ENCODE measurements at places on chromosomes 16 and 17.

DNA sequence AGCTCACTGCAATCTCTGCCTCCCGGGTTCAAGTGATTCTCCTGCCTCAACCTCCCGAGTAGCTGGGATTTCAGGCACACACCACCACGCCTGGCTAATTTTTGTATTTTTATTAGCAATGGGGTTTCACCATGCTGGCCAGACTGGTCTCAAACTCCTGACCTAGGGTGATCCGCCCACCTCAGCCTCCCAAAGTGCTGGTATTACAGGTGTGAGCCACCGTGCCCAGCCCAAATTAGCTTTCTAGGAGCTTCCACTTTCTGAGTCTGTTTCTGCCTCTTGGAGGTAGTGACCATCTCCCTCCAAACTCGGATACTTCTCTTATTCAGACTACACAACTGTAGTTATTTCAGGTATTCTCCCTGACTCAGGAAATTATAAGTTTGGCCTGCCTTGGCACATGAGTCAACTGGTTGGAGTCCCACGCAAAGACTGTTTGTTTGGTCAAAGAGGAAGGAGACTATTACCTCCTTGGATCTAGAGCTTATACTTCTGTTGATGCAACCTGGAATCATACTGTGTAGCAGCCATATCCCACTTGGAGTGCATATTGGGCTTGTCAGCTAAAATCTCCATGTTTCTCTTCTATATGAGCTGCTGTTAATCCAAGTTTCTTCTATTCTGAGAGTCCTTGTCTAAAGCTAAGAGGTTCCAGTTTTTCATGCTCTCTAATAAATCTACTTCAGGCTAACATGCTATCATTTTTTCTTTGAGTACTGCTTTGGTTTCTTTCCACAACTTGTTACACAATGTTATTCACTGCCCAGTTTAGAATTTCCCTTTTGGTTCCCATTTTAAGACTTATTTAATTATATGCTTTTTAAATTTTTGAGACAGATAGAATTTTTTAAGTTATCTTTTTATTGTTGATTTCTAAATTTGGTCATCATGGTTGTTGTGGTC is 7.5 kb downstream of the IL4R start:
- no peaks in the 10 kb centered on the region for H3K27me3 ChIP-seq
- H3K4me1 ChIP-seq = peaks cover 57% of the 10 kb centered on the region
- H3K27ac ChIP-seq = peak overlapping the region; percentile 40

DNA sequence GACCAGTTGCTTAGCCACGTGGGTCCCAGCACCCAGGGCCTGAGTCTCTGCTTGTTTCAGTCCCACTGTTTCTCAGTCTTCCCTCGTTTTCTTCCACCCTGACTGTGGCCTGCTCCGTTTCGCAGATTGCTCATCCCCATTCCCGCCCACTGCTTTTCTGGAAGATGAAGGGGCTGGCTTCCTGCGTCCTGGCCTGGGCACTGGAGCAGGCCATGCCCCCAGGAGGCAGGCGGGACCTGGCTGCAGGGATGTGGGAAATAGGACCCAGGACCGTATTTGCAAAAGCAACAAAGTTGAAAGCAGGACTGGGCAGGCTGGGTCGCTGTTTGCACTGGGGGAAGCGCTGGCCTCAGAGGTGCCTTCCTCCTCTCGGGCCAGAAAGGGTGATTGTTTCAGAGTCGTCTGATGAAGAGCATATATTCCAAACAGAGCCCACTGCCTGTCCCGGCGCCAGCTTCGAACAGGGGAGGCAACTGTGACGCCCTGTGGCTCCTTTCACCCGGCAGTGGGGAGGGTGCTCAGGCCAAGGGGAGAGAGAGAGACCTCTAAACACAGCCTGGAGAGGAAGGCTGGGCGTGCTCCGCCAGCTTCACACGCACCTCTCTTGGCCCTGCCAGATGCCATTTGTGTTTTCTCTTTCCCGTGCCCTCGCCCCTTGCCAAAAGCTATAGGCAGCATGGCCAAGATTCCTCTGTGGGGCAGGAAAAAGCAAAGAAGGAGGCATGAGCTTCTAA is 108.6 kb downstream of the CMIP start:
- no peaks in the 10 kb centered on the region for H3K27me3 ChIP-seq
- H3K27ac ChIP-seq = peak overlapping the region; percentile 42
- no peak overlapping the region for H3K4me3 ChIP-seq
- no peak for DNase-seq

DNA sequence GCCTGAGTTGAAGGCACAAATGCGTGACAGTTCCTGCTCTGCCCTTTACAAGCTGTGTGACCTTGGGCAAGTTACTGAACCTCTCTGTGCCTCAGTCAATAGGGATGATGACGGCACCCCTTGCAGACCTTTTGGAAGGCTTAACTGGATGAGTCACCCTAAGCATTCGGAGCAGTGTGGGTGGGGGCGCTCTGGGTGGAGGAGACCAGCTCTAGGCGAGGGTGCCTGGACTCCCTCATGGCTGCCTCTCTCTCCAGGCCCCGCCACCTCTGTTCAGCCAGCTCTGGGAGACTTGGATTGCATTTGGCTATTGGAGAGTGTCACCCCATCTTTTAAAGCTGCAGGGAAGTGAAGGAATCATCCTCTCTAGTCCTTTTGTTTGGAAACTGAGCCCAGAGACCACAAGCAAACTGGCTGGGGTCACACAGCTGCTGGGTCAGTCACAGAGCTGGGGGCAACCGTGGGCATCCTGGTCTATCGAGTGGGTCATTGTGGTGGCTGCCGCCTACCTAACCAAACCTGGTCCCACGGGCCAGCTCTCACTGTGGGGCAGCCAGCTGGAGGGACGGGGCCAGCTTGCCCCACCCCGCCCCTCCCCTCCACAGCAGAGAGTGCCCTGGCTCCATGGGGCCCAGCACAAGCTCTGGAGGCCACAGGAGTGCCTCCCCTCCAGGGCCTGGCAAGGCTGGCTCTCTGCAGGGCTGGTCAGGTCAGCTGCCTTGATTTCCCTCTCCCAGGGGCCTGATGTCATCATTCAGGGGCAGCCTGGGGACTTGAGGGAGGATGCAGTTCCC is 20.2 kb upstream of the GSE1 start:
- no peak overlapping the region for H3K27ac ChIP-seq
- H3K27me3 ChIP-seq = no peaks in the 10 kb centered on the region
- H3K36me3 ChIP-seq = no peaks in the 10 kb centered on the region
- H3K4me1 ChIP-seq = no peaks in the 10 kb centered on the region
- no peak for DNase-seq
- H3K4me3 ChIP-seq = no peak overlapping the region

DNA sequence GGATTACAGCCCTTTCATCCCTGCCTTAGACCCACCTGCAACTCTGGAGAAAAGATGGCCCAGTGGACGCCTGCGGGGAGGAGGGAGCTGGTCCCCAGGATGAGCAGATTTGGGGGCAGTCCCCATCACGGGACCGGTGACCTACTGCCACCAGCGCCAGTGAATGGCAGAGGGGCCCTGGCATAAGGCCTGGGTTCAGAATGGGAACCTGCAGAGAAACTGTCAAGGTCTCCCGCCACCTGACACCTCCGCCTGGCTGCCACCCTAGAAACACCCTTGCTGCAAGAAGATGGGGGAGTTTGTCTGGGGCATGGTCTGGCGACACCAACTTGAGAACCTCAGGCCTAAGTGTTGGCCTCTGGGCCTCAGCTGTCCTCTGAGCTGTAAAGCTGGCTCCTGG is 335.7 kb downstream of the SEC14L1 start:
- H3K36me3 ChIP-seq = no peaks in the 10 kb centered on the region
- H3K27ac ChIP-seq = peak overlapping the region; percentile 76
- H3K4me1 ChIP-seq = peaks cover 71% of the 10 kb centered on the region
- no peak overlapping the region for H3K4me3 ChIP-seq

DNA sequence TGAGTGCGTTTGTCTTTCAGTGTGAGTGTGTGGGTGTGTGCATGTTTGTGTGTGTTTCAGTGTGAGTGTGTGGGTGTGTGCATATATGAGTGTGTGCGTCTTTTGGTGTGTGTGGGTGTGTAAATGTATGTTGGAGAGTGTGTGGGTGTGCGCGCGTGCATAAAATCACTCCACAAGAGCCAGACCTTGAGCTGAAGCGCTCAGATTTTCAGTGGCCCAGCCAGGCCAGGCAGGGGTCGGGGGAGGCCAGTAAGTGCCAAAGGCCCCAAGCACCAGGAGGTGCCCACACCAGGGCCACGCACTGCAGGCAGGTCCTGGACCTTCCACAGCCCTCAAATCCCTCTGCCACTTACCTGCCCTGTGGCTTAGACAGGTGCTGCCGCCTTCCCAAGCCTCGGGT is 184.0 kb downstream of the SOX9 start:
- no peaks in the 10 kb centered on the region for H3K36me3 ChIP-seq
- H3K27ac ChIP-seq = no peak overlapping the region
- no peak overlapping the region for H3K4me3 ChIP-seq
- no peaks in the 10 kb centered on the region for H3K27me3 ChIP-seq
- DNase-seq = no peak

GRCh38 chr16:89746043-89746442 is 24.7 kb downstream of the ZNF276 start:
- no peak overlapping the region for H3K27ac ChIP-seq
- no peak overlapping the region for H3K4me3 ChIP-seq
- DNase-seq = no peak

- no peaks in the 10 kb centered on the region for H3K4me1 ChIP-seq
- no peak overlapping the region for H3K4me3 ChIP-seq
- no peaks in the 10 kb centered on the region for H3K36me3 ChIP-seq
- no peak overlapping the region for H3K27ac ChIP-seq
These were observed 57.0 kb downstream of the TANC2 start for GRCh38 chr17:63023049-63023448.

GRCh38 chr17:35540589-35541404 is 3.3 kb upstream of the SLFN12L start:
- H3K27me3 ChIP-seq = no peaks in the 10 kb centered on the region
- H3K4me1 ChIP-seq = peaks cover 23% of the 10 kb centered on the region
- H3K36me3 ChIP-seq = no peaks in the 10 kb centered on the region
- peak overlapping the region; percentile 62 for H3K27ac ChIP-seq

DNA sequence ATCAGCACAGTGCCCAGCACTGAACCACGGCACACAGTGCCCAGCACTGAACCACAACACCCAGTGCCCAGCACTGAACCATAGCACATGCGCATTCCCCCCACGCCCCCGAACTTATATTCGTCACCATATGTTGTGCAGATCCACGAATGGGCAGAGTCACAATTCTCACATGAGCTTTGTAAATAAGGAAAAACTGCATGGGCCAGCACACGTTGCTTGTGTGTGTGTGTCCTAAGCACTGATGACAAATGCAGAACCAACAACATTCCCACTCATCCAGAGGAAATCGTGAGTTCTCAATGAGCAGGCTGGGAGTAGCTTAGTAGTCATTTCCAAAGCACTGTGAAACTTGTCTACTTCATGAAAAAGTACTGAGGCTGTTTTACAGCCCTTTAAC is 70.0 kb downstream of the ADCY9 start:
- H3K4me1 ChIP-seq = no peaks in the 10 kb centered on the region
- H3K27me3 ChIP-seq = no peaks in the 10 kb centered on the region
- DNase-seq = no peak

- peak within 1 kb of the TSS; percentile 99 for H3K27ac ChIP-seq
- no peaks in the 10 kb centered on the region for H3K4me1 ChIP-seq
- no peaks in the 10 kb centered on the region for H3K36me3 ChIP-seq
- H3K27me3 ChIP-seq = no peaks in the 10 kb centered on the region
- no peak for DNase-seq
- H3K4me3 ChIP-seq = peak within 1 kb of the TSS; percentile 92
These were observed at the start of gene USP22 for GRCh38 chr17:21042458-21043295. Gene USP22, minus strand, starts transcription at chr17:21043011. Its CDS starts 176 bp downstream, at chr17:21042835.

GRCh38 chr17:31598921-31599571 is 207.6 kb downstream of the RAB11FIP4 start:
- H3K4me3 ChIP-seq = no peak overlapping the region
- H3K4me1 ChIP-seq = peaks cover 17% of the 10 kb centered on the region
- DNase-seq = no peak
- H3K36me3 ChIP-seq = no peaks in the 10 kb centered on the region

- H3K27ac ChIP-seq = no peak overlapping the region
- H3K4me1 ChIP-seq = no peaks in the 10 kb centered on the region
- no peaks in the 10 kb centered on the region for H3K36me3 ChIP-seq
- no peaks in the 10 kb centered on the region for H3K27me3 ChIP-seq
These were observed 256.6 kb downstream of the CPPED1 start for GRCh38 chr16:12546918-12547607.

GRCh38 chr16:15440852-15441251 is 6.5 kb downstream of the BMERB1 start:
- H3K4me1 ChIP-seq = peaks cover 8% of the 10 kb centered on the region
- H3K36me3 ChIP-seq = no peaks in the 10 kb centered on the region
- no peak overlapping the region for H3K4me3 ChIP-seq

GRCh38 chr16:4591191-4591590 is 23.5 kb downstream of the UBALD1 start:
- H3K36me3 ChIP-seq = no peaks in the 10 kb centered on the region
- no peaks in the 10 kb centered on the region for H3K27me3 ChIP-seq
- no peak for DNase-seq
- no peaks in the 10 kb centered on the region for H3K4me1 ChIP-seq

GRCh38 chr17:16900288-16900882 is 71.5 kb downstream of the TNFRSF13B start:
- H3K4me1 ChIP-seq = no peaks in the 10 kb centered on the region
- no peak overlapping the region for H3K4me3 ChIP-seq
- no peaks in the 10 kb centered on the region for H3K36me3 ChIP-seq

DNA sequence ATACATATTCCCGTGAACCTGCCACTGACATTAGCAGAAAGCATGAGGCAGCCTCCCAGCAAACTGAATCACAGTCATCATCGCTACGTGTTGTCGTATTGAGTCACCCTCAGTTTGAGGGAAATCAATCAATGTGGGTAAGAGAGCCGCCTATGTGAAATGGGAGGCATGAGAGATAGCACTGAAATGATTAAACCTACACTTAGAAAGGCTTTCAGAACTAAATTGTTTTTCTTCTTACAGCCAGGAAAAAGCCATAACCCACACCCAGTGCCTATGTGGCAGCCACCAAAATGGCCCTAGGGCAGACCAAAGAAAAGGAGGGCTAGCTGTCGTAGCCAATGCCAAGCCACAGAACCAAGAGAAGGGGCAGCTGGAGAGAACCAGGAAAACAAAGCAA is 90.5 kb downstream of the ADAMTS18 start:
- H3K4me1 ChIP-seq = no peaks in the 10 kb centered on the region
- H3K27me3 ChIP-seq = no peaks in the 10 kb centered on the region
- no peak overlapping the region for H3K27ac ChIP-seq
- H3K4me3 ChIP-seq = no peak overlapping the region
- H3K36me3 ChIP-seq = no peaks in the 10 kb centered on the region

- H3K4me1 ChIP-seq = no peaks in the 10 kb centered on the region
- DNase-seq = no peak
- H3K27me3 ChIP-seq = no peaks in the 10 kb centered on the region
- no peak overlapping the region for H3K27ac ChIP-seq
- no peak overlapping the region for H3K4me3 ChIP-seq
These were observed 1378.8 kb upstream of the CDH8 start for GRCh38 chr16:63415014-63415413.

GRCh38 chr16:14011001-14011400 is 60.1 kb upstream of the MRTFB start:
- no peak for DNase-seq
- no peaks in the 10 kb centered on the region for H3K27me3 ChIP-seq
- no peak overlapping the region for H3K27ac ChIP-seq
- H3K36me3 ChIP-seq = no peaks in the 10 kb centered on the region
- H3K4me1 ChIP-seq = no peaks in the 10 kb centered on the region

GRCh38 chr16:55502801-55503366 is 6.0 kb upstream of the LPCAT2 start:
- no peaks in the 10 kb centered on the region for H3K27me3 ChIP-seq
- H3K36me3 ChIP-seq = peaks cover under 1% of the 10 kb centered on the region
- H3K4me1 ChIP-seq = peaks cover 42% of the 10 kb centered on the region
- DNase-seq = peak; percentile 87
- H3K27ac ChIP-seq = peak overlapping the region; percentile 54
- no peak overlapping the region for H3K4me3 ChIP-seq

GRCh38 chr17:81050645-81051625 is 16.0 kb downstream of the BAIAP2 start:
- peak overlapping the region; percentile 51 for H3K27ac ChIP-seq
- no peak for DNase-seq
- no peaks in the 10 kb centered on the region for H3K4me1 ChIP-seq
- H3K36me3 ChIP-seq = no peaks in the 10 kb centered on the region
- H3K4me3 ChIP-seq = no peak overlapping the region
